H1 (cell line): ENCODE measurements at places on chromosomes 16 and 17.

DNA sequence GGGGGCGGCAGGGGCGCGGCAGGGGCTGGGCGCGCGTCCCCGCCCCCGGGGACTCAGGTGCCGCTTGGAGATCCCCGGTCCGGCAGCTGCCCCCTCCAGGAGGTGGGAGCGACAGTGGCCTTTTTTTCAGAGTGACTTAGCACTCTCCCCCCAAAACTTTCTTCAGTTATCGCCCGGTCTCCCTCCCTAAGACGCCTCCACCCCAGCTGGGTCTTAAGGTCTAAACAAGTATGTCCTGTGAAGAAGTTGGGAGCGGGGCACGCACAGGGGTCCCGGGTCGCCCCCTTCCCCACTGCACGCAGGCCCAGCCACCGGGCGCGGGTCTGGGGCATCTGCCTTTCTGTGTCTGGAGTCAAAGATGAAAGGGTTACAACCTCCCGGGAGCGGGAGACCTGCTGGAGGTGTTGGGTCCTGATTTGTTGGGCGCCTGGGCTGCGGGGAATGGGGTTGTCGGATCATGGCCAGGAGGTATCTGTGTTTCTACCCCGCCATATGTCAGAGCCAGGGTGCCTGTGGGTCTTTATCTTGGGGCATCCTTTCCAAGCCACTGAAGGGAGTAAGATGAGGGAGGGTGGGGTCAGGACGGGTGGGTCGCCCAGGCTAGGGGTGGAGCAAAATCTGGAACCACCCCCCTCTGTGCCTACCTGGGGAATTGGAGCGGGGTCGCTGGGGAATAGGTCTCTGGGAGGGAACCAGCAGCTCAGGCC is 757 bp downstream of the FMNL1 start:
- no peak for DNase-seq

DNA sequence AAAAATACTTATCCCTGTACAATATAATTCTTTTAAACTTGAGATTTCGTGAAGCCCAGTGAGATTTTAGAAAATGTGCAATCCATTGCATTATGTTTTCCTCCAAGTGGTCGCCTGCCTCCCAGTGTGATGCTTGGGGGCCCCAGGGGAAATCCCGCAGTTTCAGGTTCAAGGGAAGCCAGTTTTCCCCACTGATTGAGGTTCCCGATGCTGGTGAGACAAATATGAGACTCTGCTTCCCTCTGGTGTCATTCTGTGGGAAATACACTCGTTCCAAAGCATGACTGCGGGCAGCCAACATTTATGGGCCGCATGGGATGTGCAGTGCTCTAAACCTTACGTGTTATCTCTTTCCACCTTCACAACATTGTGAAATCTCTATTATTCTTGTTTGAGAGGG is 200.8 kb downstream of the PRKCB start:
- peak; percentile 70 for DNase-seq

GRCh38 chr17:39339272-39339671 is 62.2 kb downstream of the FBXL20 start:
- DNase-seq: no peak

DNA sequence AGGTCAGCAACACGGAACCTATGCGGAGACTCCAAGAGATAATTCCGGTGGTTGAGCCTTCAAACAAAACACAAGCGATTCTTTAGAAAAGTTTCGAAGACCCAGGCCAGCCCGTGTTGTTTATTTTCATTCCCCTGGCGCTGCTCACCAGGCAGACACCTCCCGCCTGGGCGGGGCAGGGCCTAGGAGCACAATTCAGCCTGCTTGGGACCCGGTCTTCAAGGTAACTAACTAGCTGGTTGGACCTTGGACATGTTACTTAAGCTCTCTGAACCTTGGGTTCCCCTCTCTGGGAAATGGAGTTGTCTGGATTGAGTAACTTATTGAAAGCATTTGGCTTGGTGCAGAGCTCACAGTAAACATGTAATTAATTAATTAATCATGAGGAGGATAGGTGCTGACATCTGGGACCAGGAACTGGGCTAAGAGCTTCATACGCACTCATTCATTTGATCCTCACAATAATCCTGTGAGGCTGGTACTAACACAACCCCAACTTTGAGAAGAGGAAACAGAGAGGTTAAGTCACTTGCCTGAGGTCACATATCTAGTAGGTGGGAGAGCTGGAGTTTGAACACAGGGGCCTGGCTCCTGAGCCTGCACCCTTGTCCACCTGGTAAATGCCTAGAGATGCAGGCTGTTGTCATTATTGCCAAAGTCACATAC is 125.3 kb upstream of the SMURF2 start:
- DNase-seq: no peak

DNA sequence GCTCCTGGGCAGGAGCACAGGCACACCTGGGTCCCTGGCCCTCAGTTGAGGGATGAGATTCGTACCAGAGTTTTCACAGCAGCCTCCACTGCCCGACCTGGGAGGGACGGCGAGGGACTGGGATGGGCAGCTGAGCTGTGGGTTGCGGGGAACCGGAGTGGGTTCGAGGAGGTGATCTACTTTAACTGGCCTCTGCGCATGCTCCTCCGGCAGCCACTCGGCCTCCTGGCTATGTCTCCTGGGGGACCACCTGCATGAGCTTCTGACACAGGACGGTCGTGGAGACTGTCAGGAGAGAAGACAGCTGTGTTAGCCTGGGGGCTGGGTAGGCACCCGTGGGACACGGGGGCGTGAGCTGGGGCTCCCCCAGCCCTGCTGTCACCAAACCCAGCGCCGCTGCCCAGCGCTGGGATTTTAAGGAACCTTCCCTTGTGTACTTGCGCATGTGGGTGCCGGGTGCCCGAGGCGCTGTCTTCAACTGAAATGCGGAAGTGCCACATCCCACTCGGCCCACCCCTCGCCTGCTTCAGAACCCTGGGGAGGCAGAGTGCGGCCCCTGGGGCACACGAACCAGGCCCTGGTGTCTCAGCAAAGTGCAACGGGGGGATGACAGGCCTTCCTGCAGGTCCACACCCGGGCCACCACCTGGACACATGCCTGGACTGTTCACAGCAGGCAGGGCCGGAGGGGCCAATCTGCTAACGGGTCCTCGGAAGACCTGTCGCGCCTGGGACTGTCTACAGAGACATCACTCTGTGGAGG is 36.4 kb downstream of the SLC7A5 start:
- no peak for DNase-seq

DNA sequence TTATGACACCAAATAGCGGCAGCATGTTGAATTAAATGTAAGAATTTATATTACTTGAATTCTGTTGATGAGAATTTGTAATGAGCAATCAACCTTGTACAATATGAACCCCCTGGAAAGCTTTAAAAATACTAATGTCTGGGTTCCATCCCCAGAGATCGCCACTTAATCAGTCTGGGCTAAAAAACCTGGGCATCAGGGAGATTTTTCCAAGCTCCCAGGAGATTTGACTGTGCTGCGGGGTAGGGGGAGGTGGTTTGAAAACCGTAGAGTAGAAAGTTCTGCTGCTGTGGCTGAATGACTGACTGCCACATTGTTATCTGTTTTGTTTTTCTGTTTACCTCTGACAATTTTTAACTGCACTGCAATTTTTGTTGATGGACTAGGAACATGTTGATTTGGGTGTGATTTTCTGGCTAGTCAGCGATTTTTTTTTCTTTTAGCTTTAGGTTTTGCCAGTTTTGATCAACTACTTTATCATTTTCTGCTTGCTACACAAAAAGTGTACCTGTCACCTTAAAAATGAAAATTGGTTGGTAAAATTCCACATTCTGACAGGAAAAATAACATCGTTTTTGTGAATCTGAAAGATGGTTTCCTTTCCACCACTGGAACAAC is 79.3 kb downstream of the PCTP start:
- no peak for DNase-seq

GRCh38 chr16:65054457-65054856 is 67.4 kb downstream of the CDH11 start:
- no peak for DNase-seq

DNA sequence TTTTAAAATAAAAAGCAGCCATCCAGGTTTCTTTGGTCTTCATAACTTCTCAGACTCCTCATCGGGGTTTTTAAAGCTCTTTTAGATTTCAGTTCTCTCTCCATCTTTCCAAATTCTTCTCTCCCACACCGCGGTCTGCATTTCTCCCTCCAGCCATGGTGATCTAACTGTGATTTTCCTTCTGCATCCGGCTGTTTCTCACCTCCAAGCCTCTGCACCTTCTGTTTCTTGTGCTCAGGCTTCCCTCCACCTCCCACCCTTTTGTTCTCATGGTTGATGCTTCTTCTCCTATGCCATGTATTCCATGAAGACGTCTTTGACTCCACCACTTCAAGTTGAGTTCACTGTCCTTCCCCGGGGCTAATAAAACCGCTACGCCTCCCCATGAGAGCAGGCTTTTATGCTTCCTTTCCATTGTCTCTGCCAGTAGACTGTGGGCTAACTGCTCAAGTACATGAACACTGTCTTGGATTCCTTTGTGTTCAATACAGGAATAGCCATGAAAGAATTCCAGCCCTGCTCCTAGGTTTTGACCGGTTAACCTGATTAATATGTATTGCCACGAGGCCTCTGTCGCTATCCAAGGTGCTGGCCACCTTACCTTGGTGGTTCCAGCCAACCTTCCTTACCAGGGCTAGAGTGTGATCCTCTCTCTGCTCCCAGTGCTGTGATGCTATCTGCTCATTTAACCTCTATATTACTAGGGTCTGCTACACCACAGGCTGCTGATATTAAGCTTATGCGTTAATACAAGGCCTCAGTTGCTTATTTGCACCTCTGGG is 625.1 kb downstream of the HS3ST4 start:
- DNase-seq: peak; percentile 79

- DNase-seq: no peak
Measured at GRCh38 chr16:11801481-11802021, 4.5 kb upstream of the ZC3H7A start.

DNA sequence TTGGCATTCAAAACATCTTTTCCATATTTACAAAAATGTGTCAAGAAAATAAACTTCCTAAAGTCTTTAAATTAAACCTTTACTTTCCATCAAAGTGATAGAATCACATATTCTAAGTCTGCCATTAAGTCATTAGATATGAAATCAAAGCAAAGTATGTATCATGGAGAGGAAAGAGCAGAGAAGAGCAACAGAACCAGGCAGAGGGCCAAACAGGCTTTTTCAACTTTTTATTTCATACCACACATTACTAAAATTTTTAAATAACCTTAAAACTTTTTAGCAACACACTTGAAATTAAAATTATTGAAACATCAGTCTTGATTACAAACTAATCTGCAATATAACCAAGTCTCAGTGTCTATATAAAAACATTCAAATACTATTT is 13.8 kb downstream of the SIAH1 start:
- DNase-seq: no peak

DNA sequence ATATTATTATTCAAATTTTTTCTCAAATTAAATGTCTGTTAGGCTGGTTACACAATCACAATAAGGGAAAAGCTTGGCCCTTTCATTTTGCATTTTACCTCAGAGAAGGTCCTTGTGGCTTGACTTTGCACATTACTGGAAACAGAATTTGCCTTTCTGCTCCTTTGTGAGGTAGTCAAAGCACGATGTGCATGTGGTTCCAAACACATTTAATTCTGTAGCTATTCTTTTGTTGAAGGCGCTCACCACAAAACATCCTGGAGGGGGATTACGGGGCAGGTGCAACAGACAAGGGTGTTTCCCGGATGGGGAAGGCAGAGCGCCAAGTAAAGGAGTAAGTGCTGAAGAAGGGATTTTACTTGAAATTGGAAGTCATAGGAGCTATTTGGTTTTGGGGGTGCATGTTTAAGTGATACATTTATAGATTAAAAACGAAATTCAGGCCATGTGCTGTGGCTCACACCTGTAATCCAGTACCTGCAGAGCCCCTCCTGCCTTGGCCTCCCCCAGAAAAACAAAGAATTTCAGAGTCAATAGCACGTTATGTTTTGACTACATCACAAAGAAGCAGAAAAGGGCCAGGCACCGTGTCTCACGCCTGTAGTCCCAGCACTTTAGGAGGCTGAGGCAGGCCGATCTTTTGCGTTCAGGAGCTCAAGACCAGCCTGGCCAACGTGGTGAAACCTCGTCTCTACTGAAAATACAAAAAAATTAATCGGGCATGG is 31.2 kb upstream of the TENT4B start:
- DNase-seq: no peak

GRCh38 chr16:6122401-6122800 is 1024.8 kb upstream of the EEF2KMT start:
- DNase-seq: no peak

- no peak for DNase-seq
Measured at GRCh38 chr17:7513850-7514419, 29.8 kb downstream of the POLR2A start.

GRCh38 chr16:865026-865425 is 64.5 kb upstream of the GNG13 start:
- no peak for DNase-seq

DNA sequence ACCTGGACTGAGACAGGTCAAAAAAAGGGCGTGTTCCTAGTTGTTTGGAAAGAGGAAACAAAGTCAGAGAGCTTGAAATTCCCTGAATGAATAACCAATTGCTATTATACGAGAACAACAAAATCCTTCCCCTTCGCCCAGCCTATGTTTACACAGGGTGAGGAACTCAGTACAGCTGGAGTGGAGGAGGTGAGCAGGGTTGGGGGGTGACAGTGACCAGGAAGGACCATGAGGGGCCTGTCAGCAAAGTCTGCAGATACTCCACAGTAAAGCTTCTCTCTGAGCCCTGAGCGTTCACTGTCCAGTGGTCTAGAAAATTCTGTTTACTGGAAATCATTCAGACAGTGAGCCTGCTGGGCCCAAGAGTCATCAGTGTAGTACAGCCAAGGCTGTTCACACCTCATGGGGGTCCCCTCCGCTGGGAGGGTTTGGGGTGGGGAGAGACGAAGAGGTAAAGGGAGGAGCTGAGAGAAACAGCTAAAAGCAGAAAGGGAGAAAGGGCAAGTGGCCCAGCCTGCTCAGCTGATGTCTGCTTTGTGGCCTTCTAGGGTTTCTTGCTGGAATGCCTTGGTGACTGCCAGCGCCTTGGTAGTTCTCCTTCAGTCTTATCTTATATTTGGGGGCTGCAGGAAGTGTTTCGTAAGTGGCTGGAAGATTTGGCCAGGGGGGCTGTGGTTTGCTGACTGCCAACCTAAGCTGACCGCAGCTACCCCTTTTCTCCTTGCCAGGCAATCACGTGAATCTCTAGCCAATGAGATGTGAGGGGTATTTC is 5.7 kb downstream of the DUSP3 start:
- DNase-seq: no peak

DNA sequence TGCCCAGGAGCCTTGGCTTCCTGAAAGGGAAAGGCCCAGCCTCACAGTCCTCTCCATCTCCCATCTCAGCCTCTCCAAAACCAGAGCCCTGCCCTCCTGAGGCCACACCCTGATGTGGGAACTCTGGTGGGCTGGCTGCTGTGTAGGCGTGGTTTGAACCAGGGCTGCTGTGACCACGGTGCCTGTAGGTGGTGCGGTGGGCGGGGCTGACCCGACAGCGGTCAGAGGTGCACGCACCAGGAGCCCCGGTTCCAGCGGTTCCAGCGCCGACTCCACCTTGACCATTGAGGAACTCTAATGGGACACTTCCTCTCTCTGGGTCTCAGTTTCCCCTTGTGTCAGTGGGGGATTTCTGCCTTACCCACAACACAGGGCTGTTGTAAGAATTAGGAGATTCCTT is 2.4 kb downstream of the RAP1GAP2 start:
- peak; percentile 86 for DNase-seq

- no peak for DNase-seq
Measured at GRCh38 chr17:81666092-81666341, 388 bp downstream of the OXLD1 start.

- no peak for DNase-seq
Measured at GRCh38 chr17:38429476-38430100, 1.3 kb downstream of the ARHGAP23 start.
